DMS79 treated with DMSO at 0.1 percent for 48 hours (cell line): ENCODE measurements at places on chromosomes 5 and 9.

DNA sequence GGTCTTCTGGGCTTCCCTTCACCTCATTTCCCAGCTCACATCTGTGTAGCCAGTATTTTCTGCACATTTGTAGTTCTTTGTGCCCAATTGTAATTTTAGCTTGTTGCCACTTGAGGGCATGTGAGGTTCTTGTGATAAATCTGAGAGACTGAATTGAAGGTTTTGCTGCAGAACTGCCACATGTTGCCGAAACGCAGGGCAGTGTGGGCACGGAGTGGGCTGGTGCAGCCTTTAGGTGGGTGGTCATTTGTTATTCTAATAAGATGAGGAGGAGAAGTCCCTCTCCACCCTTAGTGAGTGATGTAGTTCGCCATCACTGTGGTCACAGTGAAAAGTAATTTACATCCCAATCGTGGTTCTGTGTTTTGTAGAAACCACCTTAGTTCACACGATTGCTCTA lies 21.2 kb downstream of the OTULIN start:
- DNase-seq: no peak

GRCh38 chr5:170216257-170216864 lies 16.4 kb upstream of the C5orf58 start:
- DNase-seq: no peak

DNA sequence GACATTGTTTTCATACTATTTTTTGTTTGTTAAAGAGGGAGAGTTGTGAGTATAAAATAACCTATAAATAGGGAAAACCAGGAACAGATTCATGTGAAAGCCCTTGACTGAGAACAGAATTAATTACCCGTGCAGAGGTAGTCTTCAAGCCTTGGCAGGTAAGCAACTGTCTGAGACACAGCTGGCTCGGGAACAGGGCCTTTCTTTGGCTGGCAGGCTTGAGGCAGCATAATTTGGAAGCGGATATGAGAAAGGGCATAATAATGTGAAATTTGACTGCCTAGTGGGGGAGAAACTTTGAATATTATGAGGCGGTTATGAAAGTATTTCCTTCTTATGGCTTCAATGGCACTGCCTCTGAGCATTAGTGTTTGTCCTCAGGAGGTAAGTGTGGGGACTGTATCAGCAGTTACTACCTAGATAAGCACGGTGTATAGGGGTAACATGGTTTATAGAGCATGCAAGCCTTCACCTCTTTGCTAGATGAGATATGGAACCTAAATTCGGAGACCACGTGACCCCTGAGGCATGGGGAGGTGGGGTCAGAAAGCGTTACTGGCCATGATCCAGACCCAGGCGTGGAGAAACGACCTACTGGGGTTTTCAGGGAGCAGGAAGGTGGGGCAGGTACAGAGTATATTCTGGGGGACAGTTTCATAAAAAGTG lies 210.2 kb upstream of the GAS1 start:
- DNase-seq: no peak

GRCh38 chr9:35340046-35340445 lies 149.9 kb upstream of the RUSC2 start:
- DNase-seq: no peak

DNA sequence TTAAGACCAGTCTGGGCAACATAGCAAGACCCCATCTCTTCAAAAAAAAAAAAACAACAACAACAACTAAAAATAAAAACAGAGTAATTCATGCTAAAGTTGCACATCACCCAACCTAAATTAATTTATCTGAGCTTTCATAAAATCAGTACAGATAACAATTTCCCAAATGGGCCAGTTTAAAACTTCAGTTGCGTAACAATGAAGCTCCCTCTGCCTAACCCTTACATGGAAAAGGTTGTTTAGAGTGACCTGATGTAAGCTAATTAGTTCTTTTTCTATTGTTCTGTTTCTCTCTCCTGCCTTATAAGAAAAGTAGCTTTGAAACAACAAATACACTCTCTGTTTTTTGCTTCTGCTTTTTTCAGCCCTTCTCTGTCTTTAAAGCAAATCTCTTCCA lies 46.2 kb upstream of the SLC28A3 start:
- DNase-seq: no peak

- DNase-seq: peak; percentile 27
Observed at GRCh38 chr9:113620377-113621161, 157.0 kb downstream of the RGS3 start.

DNA sequence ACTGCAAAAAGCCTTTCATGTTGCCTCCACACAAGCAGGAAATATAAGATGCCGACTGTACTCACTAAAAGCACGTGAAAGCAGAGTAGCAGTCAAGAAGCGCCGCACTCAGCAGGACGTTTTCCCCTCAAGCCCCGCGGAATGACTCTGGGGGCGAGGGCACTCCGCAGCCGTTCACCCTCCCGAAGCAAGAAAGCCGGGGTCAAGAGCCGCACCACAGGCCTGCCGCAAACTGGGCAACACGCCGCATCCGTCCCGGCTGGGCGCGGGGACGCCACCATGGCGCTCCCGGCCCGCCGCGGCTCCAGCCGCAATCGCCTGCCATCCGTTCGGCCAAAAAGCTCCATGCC lies 364 bp downstream of the RPS6 start:
- no peak for DNase-seq

- DNase-seq: no peak
Observed at GRCh38 chr5:139634541-139634940, 13.6 kb upstream of the CXXC5 start.

DNA sequence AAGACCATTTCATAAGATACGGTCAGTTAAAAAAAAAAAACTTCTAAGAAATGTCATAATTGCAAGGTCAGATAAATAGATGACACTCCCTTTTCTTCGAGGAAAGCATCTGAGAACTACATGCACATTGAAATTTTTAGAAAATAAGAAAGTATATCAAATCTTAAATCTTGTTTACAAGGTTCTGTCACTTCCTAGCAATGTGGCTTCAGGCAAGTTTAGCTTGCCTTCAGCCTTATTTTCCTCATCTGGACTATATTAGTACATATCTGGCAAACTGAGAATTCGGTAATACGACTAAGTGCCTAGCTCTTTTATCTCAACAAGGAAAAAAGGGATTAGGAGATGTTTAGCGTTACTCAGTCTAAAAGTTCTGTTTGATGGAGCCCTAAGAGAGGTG lies 32.5 kb upstream of the OR2K2 start:
- DNase-seq: no peak

- no peak for DNase-seq
Observed at GRCh38 chr5:149452007-149452664, 73.0 kb upstream of the IL17B start.

- DNase-seq: no peak
Observed at GRCh38 chr5:39218482-39219402, 621 bp downstream of the FYB1 start.

DNA sequence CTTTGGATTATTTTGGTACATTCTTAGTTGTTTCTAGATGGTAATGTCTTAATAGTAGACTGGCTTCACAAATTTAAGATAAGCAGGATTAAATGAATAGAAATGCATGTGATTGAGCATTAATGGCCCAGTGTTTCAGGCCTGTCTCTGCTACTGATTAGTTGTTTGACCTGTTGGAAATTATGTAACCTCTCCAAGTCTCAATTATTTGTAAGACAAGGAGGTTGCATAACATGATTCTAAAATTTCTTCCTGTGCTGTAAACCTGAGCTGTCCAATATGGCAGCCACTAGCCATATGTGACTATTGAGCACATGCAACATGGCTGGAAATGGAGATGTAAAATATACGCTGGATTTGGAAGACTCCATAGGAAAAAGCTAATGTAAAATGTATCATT lies 97.5 kb downstream of the ALDH1A1 start:
- no peak for DNase-seq

DNA sequence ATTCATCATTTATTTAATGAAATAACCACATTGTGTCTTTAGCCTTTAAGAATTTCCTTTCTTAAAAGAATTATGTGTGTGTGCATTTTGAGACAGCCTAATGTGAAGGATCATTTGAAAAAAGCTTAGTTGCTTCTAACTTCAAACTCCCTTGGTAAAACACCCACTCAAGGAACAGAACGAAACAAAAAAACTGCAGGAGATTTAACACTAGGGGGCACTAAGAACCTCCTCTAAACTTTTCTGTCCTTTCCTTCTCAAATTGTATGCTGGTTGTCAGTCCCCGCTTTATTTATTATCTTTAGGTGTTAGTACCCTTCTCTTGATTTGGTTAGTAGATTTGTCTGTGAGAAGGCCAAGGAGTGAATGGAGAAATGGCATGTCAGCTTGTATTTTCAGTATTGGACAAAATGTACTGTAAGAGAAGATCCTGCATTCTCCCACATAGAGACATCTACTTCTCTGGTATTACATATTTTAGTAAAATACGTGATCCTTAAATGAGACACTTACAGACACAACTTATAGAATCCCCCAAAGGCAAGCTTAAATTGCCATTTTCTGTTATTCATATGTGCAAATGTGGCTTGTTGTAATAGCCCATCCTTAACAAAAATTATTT lies 229.7 kb downstream of the MRPS30 start:
- DNase-seq: no peak

- DNase-seq: no peak
Observed at GRCh38 chr5:170701334-170701733, 82.2 kb upstream of the GABRP start.

- DNase-seq: no peak
Observed at GRCh38 chr5:87245451-87245850, 22.2 kb upstream of the RASA1 start.

GRCh38 chr9:42388146-42388690 lies 204.8 kb downstream of the SPATA31A6 start:
- no peak for DNase-seq

GRCh38 chr5:142474431-142475094 lies 149.7 kb upstream of the SPRY4 start:
- DNase-seq: no peak

GRCh38 chr5:4862500-4862899 lies 277.6 kb upstream of the ADAMTS16 start:
- DNase-seq: peak; percentile 6

DNA sequence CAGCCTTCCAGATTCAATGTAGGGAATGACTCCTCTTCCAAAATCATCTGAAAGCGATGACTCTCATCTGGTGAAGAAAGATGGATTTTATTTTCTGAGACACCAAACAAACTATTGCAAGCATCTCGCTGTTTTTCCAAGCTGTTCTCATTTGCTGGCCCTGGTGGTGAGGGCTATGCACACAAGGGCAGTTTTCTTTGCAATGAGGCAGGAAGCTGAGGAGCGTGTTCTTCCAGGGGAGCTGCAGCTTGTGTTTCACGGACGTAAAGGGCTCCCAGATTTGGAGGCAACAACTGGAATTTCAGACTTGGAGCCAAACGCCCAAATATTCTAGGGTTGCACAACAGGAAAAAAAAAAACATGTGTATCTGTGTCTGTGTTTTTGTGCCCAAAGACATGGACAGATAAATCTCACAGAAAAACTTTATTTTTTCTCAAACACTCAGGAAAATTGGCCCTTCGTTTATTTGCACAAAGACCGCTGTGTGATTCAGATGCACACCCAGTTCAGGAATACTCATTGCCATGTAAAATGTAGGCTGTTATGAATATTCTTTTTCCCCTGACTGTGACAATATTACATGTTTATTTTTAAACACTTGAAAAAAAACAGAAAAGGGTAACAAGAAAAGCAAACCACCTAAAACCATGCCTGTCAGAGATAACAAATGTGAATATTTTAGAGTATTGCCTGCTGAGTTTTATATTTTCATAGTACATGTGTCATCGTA lies 151.3 kb downstream of the GAS1 start:
- no peak for DNase-seq

DNA sequence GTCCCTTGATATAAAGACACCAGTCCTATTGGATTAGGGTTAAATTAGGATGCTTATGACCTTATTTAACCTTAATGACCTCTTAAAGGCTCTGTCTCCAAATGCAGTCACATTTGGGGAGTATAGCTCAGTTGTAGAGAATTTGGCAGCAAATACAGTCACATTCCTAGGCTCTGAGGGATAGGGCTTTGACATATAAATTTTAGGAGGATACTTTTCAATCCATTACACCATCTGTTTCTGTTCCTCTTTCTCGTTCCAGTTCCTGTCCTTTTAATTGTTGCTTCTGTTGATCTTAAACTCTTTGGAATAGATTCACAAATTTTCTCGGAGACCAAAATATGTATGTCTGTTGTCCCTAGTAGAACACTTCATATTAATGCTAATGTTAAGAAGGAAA lies 390.0 kb upstream of the PCSK5 start:
- DNase-seq: no peak

DNA sequence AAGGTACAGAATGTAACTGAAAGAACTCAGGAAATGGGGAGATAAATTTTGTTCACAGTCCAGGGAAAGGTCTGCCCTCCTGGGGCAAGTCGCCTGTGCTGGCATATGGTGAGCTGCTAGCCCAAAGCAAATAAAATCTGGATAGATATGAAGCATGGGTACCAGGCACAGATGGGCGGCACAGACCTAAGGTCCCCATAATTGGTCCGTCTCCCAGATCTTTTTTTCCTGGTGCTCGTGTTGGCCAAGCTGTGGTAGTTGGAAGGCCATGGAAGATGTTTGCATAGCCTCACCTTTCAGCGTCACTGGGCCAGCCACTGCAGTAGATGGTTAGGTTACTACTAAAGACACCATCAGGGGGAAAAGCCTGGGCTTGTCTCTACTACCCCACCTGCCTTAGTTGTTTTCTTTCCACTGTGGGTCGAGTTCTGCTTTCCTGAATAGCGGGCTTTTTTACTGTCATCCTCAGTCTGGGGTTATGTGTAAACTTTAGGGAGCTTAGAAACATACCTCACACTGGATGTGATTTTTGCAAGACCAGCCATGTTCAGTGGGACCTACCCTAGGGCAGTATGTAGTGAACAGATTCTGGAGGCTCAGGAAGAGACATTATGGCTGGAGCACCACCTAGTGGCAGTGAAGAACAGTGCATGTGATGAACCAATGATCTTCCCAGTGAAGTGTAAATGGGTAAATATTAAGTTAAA lies 24.2 kb upstream of the GLRX start:
- DNase-seq: peak; percentile 59

GRCh38 chr5:18281947-18282581 lies 647.8 kb downstream of the TAF11L14 start:
- DNase-seq: no peak

DNA sequence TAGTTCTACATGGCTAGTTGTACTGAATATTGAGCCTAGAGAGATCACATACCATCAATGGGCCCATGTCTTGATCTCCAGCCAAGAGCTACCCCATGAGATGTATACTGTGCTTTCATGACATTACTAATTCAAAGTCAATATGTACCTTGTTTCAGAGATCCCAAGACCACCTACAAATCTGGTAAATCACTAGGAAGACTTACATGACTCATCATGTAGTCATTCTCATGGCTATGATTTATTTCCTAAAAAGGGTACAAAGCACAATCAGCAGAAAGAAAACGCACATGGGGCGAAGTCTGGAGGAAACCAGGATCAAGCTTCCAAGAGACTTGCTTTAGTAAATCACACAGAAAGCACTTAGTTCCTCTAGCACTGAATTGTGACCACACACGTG lies 103.0 kb downstream of the PCSK5 start:
- no peak for DNase-seq

- DNase-seq: no peak
Observed at GRCh38 chr9:28999806-29000205, 1426.5 kb upstream of the C9orf72 start.

DNA sequence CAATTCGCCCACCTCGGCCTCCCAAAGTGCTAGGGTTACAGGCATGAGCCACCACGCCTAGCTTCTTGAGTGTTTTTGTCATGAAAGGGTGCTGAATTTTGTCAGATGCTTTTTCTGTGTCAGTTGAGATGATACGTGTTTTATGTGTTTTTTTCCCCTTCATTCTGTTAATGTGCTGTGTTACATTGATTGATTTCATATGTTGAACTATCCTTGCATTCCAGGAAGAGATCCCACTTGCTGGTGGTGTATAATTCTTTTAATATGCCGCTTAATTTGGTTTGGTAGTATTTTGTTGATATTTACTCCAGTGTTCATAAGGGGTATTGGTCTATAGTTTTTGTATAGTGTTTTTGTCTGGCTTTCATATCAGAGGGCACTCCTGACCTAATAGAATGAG lies 13.6 kb downstream of the ZBTB43 start:
- no peak for DNase-seq
